Activated CD4-positive, CD25-positive, alpha-beta regulatory T cell treated with anti-CD3 and anti-CD28 coated beads, Interleukin-2, amount 50 U/mL, for 24 hours (primary cell): ENCODE measurements at places on chromosomes 2 and 18.
A peak's percentile ranks its signal among the peaks of the same experiment; 100 is the strongest.

DNA sequence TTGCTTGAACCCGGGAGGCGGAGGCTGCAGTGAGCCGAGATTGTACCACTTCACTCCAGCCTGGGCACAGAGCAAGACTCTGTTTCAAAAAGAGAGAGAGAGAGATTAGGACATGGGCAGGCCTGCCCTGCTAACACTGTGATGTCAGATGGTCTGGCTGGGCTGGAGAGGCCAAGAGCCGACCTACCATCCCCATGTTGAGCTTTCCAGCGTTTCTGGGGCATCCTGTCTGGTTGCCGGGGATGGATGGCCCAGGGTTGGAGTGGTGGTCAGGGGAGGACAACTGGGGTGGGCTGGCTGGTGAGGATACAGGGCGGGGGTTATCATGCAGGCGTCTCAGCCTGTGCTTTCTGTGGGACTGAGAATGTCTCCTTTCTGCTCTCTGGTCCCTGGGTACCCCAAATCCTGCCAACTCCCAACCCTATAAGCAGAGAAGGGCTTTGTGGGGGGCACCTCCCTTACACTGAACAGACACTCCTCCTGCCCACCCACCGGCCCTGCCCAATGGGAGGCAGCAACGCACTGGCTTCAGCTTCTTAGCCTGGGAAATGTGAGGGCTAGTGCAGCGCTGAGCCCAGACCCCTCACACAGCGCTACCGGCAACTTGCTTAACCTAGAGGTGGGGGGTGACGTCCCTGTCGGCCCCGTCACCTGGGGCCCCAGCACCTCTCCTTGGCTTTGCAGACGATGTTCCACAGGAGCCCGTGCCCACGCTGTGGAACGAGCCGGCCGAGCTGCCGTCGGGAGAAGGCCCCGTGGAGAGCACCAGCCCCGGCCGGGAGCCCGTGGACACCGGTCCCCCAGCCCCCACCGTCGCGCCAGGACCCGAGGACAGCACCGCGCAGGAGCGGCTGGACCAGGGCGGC, 5.4 kb downstream of the SNORC start:
- no peak for ATAC-seq

DNA sequence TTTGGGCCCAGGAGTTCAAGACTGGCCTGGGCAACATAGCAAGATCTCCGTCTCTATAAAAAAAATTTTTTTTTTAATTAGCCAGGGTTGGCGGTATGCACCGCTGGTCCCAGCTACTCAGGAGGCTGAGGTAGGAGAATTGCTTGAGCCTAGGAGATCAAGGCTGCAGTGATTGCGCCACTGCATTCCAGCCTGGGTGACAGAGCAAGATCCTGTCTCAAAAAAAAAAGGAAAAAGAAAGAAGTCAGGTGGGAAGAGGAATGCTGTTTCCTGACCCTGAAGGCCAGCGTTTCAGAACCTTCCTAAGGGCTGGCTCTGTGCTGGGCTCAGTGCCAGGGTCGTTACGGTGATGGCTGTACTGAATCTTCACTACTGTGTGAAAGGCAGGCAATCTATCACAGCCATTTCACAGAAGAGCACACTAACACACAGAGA, 35.0 kb upstream of the AGAP1 start:
- no peak for ATAC-seq

- no peak for ATAC-seq
Observed at GRCh38 chr2:136137982-136138381, 20.0 kb upstream of the CXCR4 start.

DNA sequence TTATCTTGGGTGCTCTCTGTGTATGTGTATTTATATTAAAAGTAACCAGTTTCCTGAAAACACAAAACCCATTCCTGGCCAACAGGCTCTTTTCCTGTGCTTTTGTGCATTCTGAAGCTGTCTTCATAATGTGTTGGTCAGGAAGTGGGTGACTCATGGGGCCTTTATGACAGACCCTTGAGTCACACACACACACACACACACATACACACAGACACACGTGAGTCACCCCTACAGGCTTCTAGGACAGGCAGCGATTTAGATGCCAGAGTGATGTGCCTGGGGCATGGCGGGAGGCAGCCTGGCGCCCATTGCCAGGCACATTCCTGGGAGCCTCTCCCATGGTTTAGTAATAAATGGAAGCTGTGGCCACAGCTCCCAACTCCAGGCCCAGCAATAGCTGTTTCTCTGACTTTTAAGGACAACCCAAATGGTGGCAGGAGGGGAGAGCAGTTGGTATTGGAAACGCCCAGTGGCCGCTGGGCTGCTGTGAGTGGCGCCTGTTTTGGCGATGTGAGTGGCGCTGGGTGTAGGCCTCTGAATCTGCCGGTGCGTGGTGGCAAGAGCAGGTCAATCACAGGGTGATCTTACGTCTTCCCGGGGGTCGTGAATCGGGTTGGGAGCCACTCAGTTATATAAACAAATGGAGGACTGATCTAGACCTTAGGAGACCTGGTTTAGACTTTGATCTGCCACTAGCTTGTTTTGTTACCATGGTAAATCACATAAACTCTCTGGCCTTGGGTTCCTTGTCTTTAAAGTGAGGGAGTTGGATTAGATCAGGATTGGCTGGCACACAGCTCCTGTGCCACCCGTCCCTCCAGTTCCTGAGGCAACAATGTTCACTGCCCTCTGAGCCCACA, 150.7 kb upstream of the DLX2 start:
- ATAC-seq, result peak; percentile 98

DNA sequence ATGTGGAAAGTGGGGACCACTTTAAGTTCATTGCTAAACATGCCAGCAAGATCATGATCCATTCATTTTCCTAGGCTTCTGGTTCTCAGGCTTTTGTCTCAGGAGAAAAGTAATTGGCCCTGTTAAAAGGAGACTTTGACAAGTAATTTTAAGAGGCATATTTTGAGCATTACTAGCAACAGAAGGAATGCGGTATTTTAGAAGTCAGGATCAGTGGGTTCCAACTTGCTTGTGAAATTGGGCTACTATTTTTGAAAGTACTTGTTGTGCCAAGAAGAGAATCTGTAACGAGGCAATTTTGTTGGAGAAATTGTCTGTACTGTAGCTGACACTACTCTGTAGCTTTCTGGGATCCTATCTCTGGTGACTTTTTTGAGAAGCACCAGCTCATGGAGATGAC, 59.4 kb downstream of the CERS6 start:
- no peak for ATAC-seq

DNA sequence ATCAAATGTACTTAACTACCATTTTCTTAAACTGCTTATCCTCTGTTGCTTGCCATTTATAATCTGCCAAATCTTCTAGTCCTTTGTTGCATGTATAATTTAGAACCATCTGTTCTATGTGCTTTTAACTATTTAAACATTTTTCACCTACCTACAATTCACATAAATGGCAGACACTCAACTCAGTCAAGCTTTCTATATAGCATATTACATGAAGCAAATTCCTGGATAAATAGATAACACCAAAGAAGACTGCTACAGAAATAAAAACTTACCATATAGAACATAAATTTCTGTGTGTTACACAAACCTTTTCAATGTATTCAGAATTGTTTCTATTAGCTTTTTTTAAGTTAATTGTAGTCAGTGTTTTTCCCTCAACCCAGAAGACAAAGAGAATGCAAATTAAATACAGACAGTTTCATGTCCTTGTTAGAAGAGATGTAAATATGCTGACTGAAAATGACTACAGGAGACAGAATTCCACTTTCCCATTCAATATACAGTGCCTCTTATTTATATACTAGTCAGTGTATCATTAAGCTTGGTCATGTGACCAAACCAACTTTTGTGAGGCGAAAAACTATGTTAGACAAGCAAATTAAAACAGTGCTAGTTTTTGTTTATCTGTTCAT, 2.6 kb downstream of the BAZ2B start:
- no peak for ATAC-seq

DNA sequence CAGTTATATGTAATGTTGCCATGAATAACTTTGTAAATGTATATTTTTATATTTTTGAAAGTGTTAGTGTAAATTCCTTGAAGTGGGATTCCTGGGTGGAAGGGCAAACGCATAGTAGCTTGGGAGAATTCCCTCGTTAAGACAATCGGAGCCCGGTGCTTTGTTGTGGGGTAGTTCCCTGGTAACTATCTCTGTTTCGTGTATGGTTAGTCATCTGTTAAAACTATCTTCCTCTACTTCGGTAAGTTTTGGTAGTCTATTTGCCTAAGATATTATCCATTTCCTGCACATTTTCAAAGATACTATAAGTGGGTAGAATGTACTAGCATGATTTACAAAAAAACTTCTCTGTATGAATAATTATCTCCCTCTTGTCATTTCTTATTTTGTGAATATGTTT, 113.8 kb upstream of the NRXN1 start:
- ATAC-seq, result no peak

- no peak for ATAC-seq
Observed at GRCh38 chr2:18722101-18722500, 132.7 kb upstream of the NT5C1B start.

DNA sequence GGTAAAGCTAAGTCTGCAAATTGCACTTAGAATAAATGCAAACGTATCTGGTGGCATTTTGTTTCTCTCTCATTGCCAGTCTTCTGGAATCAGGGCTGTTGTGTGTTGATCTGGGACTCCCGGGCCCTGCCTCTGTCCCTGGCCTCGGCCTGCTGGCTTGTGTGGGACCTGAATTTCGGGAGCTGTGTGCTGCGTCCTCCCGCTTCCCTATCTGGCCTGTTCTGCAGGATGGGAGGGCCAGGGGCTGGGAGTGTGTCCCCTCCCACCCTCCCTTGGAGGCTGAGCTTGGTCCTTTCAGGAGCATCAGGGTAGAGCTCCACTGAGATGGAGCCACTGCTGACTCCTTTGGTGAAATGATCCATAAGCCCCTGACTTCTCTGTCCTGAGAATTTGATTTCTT, 118.5 kb downstream of the ACKR3 start:
- no peak for ATAC-seq

DNA sequence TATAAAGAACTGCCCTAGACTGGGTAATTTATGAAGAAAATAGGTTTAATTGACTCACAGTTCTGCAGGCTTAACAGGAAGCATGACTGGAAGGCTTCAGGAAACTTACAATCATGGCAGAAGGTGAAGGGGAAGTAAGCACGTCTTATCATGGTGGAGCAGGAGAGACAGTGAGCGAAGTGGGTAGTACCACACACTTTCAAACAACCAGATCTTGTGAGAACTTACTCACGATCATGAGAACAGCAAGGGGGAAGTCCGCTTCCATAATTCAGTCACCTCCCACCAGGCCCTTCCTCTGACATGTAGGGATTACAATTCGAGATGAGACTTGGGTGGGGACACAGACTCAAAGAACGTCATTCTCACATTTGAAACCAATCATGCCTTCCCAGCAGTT, 260.1 kb upstream of the FAM98A start:
- no peak for ATAC-seq

DNA sequence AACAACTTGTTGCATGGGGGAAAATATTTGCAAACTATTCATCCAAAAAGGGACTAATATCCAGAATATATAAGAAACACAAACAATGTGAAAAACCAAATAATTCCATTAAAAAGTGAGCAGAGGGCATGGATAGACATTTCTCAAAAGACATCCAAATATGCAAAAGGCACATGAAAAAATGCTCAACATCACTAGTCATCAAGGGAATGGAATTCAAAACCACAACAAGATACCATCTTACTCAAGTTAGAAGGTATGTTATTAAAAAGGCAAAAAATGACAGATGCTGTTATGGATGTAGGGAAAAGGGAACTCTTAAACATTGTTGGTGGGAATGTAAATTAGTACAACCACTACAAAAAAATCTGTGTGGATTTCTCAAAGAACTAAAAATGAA, 396.5 kb downstream of the CCDC85A start:
- no peak for ATAC-seq

- no peak for ATAC-seq
Observed at GRCh38 chr18:60196836-60197606, 175.6 kb downstream of the MC4R start.

- ATAC-seq, result no peak
Observed at GRCh38 chr18:45713239-45713638, 10.7 kb upstream of the SLC14A1 start.
